Hypothalamus (tissue), 51 donors: ENCODE measurements at places on chromosomes 13 and 19.

DNA sequence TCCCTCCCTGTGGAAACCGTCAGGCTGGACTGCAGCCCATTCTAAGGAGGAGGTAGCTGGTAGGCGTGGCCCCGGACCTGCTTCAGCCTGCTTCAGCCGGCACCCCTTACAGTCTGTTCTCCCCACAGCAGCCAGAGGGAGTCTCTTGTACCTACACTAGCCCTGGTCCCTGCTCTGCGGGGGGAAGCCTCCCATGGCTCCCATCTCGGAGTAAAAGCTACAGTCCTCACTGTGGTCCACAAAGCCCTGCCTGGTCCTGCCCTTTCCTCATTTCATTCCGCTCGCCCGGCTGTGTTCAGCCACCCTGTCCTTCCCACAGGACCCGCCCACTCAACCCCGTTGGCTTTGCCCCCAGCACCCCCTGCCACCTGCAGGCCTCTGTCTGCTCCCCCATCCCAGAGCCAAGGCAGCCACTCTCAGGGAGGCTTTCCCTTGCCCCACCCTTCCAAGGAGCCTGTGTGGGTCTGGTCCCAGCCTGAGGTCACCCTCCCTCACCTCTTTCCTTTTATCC lies 1.3 kb downstream of the PGLYRP1 start:
- DNase-seq = no peak

DNA sequence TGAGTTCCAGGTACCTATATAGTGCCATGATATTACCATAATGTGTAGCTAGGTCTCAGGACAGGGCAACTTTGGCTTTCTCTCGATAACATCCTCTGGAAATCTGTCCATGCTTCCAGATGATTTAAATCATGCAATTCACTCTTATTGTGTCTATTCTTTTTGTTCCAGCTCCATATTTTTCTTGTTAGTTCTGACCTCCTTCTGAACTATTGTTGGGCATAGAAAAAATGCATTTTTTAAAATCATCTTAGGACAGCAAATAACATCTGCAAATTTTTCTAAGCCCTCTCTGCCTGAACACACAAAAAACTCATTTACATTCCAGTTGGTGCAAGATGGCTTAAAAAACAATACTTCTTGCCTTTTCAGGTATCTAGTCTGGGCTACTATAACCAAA lies 1561.0 kb upstream of the MIR17HG start:
- no peak for DNase-seq

GRCh38 chr19:41816761-41817160 lies 20.4 kb downstream of the CEACAM3 start:
- no peak for DNase-seq

GRCh38 chr19:14404312-14404711 lies 14.8 kb downstream of the DDX39A start:
- DNase-seq = no peak

DNA sequence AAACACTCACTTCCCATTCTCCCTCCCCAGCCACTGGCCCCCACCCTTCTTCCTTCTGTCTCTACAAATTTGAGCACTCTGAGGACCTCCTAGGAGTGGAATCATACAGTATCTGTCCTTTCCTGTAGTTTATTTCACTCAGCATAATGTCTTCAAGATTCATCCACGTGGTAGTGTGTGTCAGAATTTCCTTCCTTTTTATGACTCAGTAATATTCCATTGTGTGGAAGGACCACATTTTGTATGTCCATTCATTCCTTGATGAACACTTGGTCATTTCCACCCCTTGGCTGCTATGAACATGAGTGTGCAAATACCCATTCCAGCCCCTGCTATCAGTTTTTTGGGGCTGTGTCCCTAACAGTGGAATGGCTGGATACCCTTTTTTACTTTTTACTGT lies 9.8 kb downstream of the KLF2 start:
- no peak for DNase-seq

DNA sequence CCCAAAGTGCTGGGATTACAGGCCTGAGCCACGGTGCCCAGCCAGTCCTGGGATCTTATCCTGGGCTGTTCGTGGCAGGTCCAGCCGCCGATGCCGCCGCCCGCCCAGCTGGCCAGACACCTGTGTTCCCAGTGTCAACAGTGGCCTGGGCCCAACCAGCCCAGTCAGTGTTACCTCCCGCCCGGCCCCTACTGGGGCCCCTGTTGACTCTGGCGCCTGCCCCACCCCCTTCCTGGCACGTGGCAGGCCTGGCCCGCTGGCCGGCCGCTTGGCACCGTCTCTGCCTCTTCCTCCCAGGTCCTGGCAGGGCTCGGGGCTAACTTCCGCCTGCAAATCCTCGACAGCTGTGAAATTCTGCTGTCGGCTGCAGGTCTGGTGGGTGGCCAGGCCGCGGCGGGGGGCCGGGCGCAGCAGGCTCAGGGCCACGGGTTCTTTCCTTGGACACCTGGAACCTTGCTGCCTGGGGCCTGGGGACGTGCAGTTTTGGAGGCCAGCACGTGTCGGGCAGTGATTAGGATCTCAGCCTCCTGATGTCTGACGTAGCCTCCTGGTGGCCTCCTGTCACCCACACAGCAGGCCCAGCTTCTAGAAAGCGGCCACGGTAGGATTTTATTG lies 9.1 kb downstream of the ARID3A start:
- DNase-seq = peak; percentile 13

DNA sequence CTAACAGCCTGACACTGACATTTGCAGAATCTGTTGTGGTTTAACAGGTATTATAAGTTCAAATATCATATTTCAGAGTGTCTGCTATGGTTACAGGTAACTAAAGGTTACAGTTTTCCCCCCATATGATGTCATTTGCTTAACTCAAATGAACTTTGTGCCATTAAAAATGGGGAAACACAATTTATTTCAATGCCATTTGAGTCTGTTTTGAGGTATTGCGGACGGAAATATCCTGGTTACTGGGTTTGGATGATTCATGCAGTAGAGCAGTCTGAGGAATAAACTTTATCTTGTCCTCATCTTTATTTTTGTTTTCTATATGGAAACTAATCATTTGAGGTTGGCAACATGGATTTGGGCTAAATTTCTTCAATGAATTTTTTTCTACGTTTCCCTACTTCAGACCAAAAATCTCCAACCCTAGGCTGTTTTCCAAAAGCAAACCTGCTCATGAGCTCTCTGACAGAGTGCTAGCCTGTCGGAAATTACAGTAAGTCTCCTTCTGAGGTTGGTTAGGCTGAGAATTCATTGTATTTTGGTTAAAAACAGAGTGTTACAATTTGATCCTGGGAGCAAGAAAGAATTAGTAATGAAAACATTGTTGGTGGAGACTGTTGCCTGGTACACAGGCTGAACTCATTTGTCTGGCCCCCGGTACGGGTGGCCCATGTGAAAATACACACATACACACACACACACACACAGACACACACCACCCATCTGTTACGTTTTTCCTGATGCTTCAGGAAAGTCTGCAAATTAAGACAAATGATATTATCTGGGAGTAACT lies 66.1 kb downstream of the AKAP11 start:
- no peak for DNase-seq

GRCh38 chr19:38674388-38675171 lies 27.1 kb downstream of the ACTN4 start:
- DNase-seq = no peak

- DNase-seq = no peak
Observed at GRCh38 chr19:39825093-39825463, 8.9 kb downstream of the DYRK1B start.
